ENCODE measurements at places on chromosomes 5 and 9. TPM values are rescaled to one million over a fixed set of nuclear protein-coding genes. Genes with fewer than 3 reads are reported as not detected.
A peak's percentile ranks its signal among the peaks of the same experiment; 100 is the strongest.

SPINK4 gene
- total RNA-seq, result not detected

OTP gene
- total RNA-seq, result not detected

GABRA1 gene
- total RNA-seq, result not detected

PCDHGB2 gene
- total RNA-seq, result 2.4 TPM

NFIL3 gene
- 30.1 TPM for total RNA-seq

CCL27 gene
- total RNA-seq, result not detected

TRPM3 gene
- total RNA-seq, result 0.17 TPM

C5orf58 gene
- not detected for total RNA-seq

DNA sequence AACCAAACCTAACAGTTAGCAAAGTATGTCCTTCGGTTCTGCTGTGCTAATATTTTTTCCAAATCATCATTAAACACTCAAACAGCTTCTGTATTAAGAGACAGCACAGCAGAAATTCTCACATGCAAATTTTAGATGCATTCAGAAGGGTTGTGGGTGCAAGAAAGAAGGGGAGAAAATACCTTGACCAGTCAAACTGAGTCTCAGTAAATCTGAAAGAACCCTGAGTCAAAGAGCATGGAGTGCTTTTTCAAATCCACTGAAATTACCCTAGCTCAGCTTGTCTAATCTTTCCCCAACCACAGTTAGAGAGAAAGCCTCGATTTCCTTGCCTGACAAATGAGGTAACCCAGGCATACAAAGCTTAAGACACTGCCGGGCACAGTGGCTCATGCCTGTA, 55.1 kb downstream of the RETREG1 start:
- no peak for DNase-seq

DNA sequence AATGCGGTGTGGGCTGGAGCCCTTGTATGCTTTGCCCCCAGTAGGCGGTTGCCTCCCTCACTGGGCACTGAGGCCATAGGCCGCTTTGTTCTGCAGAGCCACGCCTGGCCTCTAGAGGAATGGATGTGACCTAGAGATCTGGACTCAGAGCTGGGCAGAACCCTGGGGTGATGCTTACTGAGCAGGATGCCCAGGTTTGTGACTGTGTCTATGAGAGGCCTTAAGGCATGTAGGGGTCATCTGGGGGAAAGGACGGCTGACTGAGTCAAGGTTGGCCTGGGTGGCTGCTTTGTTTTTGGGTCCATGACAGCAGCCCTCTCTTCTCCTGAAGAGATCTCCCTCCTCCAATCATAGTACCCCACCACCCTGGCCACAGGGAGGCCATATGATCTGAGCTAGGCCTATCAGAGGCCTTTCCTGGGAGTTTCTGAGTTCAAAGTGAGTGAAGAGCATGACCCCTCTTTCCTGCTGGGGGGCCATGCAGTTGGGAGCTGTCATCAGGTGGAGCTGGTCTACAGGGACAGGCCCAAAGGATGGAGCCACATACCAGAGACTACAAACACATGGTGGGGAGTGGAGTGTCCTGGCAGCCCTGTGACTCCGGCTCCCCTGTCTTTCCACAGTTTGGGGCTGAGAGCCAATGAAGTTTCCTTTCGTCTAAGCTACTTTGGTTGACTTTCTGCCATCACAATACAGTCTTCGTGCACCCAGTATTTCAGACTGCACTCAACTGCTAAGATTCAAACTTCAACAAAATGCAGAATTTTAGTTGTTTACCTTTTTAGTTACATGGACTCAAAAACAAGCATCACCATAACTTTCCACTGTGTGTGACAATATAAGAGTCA, 165.4 kb downstream of the AUH start:
- DNase-seq, result no peak

DNA sequence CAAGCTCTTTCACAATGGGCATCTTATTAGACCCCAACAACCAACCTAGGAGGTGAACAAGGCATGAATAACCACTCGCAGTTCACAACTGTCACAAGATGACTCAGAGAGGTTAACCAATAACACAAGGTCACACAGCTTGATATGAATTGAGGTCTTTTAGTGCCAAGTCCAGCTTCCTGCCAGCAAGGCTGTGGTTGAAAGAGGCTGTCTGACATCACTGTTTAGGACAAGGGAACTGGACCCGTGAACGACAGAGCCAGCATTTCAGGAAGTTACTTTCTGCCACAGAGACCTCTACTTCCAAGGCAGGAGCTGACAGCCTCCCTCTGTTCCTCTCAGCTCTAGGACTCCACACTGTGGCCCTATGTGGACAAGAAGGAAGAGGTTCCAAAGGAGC, 53.4 kb upstream of the ALDH1B1 start:
- DNase-seq, result no peak

DNA sequence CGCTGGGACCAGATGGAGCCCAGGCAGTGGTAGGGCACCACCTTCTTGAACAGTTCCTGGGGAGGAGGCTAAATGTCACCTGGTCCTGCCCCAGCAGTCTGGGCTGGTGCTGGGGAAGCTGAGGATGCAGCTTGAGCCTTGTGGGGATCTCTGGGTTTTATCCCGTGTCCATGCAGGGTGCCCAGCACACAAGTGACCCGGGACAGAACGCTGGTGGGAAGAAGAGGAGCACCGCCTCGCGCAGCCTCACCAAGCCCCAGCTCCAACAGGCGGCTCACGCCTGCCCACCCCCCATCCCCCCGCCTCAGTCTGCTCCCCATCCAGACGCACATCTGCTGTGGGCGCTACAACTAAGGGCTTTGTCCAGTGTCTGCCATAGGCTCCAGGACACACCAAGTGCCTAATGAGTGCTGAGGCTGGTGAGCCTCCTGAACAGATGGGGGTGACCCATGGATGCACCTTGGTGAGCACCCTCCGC, 13.8 kb downstream of the RALGDS start:
- DNase-seq, result peak; percentile 14

GRCh38 chr9:129544761-129545160, 76.1 kb downstream of the C9orf50 start:
- DNase-seq, result no peak

DNA sequence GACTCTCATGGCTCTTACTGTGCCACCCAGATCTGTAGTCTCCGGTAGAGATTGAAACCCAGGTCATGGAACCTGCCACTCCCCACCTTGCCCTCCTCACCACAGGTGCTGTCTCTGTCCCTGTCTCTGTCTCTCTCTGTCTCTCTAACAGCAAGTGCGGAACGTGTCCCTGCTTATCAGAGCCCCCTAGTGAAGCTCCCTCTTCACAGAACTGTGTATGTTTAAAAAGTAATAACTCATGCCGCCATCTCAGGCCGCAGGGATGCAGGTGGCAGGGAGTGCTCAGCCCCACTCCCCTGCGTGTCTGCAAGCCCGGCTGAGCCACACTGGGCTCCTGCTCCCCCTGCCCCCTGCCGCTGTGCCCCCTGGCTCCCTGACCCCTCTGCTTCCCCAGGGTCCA, 43.8 kb downstream of the UNC5A start:
- DNase-seq, result no peak

DNA sequence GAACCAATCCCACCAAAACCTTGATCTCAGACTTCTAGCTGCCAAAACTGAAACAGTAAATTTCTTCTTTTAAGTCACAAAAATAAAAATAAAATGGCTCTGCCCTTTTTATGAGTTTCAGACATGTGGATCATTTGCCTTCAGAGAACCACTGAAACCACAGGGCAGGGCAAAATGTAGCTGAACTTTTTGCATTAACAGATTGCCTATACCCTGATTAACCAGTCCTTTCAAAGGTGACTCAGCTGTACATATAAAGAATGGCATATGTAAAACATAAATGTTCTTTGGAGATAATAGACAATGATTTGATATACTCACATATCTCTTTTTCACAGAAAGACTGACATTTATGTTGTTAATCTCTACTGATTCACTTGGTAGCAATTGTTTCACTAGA, 187.1 kb upstream of the GRIN3A start:
- no peak for DNase-seq

GRCh38 chr5:89300426-89300970, 417.5 kb upstream of the MEF2C start:
- DNase-seq, result no peak

DNA sequence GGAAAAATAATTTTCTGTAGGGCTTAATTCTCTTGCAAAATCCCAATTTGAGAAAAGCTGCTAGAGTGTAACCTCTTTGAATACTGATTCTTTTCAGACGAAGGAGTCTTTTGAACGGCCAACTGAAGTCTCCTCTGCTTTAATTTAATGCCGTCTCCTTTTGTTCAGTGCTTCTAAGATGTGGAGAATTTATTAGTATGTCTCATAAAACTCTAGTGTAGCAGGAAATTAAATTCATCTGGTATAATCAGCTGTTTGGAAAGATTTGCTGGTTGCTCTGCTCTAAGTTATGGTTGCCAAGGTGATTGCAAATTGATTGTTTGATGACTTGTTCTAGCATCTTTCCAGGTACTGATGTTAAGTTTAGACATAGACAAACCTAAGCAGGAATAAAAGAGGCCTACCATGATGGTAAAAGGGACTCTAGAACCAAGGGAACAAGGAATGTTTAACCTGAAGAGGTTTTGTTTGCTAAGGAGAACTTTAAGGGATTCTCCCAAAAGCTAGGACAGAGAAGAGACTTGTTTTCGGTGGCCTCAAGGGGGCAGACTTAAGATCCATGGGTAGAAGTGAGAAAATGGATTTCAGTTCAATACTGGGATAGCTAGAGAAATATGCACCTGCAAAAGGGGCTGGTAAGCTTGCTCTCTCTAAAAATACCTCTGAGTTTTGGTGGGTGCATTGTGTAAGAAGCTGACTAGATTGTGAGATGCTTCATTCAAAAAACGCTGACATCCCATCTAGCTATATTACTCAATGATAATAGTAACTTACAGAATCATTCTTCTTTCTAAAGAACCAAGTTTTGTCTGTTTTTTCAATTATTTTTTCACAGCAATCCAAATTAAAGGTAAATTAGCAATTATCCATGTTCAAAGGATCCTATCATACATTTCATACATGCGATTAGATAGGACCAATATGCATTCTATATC, 5.7 kb upstream of the ADRB2 start:
- no peak for DNase-seq

- no peak for DNase-seq
Measured at GRCh38 chr9:126955811-126956210, 41.2 kb downstream of the RALGPS1 start.

- DNase-seq, result no peak
Measured at GRCh38 chr5:141199359-141200235, at the start of gene PCDHB11. Gene PCDHB11, plus strand, starts transcription at chr5:141199627. Its CDS starts 148 bp downstream, at chr5:141199775.

DNA sequence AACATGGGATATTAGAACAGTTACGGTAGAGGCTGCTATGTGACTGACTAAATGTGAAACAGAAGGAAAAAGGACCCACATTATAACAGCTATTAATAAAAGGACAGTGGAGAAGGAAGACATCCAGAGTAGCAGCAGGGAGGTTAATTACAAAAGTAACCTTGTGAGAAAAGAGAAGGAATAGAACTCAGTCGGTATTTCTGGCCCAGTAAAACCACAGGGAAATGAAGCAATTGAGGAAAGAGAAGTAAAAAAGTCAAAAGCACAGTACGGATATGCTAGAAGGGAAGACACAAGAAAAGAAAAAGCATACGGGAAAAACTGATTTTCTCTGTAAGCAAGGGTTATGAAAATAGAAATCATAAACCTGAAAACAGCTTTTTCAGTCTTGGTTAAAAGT, 164.7 kb downstream of the RFX3 start:
- DNase-seq, result no peak

DNA sequence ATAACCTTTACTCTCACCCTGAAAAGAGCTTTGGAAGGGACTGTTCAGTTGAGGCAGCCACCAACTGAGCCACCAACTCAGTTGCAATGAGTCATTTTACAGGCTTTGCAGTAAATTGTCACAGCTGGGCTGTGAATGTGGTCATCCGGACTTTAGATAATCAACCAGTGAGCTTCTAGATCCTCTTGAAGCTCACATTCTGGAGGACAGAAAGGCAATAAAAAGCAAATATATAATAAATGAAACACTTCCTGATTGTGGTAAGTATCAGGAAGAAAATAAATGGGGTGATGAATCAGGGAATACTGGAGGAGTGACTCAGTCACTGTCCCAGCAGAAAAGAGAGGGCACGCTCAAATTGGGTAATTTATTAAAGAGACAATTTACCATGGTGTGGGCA, 13.2 kb upstream of the C5orf58 start:
- DNase-seq, result no peak

DNA sequence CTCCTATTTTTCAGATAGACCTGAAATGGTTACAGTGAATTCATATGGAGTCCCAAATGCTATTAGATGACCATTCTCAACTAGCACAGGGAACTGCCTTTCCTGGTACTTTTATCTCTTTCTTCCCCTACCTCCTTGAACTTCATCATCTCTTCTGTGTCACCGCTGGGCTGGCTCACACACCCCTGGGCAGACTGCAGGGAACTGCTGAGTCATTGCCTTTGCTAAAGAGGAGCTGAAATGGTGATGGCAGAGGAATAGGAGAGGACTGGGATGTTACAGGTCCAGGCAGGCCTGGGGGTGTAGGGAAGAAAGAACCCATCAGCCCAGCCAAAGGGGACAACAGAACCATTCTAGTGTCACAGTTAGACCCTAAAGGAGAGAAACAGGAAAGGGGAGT, 322.3 kb downstream of the ASTN2 start:
- DNase-seq, result no peak

- DNase-seq, result no peak
Measured at GRCh38 chr5:180818677-180819341, 16.2 kb upstream of the MGAT1 start.

DNA sequence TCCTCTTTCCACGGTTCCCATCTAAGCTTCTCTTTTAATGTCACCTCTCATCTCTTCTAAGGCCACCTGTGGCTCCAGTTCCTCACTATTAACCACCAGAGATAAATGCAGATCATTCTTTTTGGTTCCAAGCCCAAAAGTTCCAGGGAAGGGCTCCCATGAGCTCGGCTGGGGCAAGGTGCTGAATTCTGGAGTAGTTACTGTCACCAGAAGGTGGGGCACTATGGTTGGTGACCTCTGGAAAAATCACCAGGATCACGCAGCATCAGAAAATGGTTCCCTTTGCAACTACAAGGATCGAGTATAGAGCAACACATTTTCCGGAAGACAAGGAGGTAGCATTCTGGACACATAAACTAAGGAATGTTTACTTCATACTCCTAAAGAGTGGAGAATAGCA, 528.7 kb upstream of the DAP start:
- no peak for DNase-seq

All from upper lobe of left lung (tissue), 6 donors.